ENCODE measurements at places on chromosomes 16 and 17.

GRCh38 chr16:20611350-20611902, 35.3 kb upstream of the ACSM2B start:
- no peak for DNase-seq

DNA sequence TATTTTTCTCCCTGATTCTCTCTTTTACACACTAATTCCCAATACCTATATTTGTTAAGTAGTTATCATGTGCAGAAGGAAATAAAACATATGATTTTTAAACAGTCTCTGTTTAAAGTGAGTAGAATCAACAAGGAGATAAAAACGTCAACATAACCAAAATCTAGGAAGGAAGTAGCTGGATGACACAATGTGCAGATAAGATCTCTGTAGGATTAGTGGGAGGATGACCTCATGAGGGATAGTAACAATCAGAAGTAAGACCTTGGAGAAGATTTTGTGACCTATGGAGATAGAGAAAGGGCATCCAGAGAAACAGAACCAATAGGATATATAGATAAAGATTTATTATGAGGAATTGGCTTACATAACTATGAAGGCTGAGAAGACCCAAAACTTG, 262.6 kb upstream of the CDH11 start:
- no peak for DNase-seq

DNA sequence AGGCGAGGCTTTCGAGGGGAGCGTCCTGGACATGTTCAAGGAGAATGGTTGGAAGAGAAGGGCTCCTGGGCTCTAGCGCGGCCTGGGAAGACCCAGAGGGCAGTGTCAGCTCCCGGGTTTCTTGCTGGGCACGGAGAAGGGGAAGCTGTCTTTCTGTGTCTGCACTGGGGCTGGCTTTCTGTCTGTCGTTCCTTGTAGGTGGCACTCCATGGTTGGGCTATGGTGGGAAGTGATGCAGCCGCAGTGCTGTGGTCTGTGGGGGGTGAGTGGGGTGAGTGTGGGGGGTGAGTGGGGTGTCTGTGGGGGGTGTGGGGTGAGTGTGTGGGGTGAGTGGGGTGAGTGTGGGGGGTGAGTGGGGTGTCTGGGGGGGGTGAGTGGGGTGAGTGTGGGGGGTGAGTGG, 13.7 kb downstream of the RNF213 start:
- no peak for DNase-seq

GRCh38 chr17:29125651-29126050, 54.5 kb downstream of the MYO18A start:
- DNase-seq: no peak

DNA sequence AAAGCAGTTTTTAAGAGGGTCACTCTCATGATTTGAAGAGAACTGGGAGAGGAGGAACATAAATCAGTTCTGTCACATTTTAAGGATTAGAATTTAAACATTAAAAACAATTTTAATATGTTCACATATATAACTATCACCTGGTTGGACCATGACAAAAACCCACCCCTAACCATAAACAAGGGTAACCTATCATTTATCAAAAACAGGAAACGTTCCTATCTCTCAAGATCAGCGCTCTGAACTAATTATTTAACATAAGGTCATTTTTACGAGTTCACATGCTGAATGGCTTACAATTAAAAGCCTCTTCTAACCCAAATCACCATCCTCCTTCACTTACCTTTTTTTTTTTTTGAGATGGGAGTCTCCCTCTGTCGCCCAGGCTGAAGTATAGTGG, 45.0 kb downstream of the KANSL1 start:
- no peak for DNase-seq

DNA sequence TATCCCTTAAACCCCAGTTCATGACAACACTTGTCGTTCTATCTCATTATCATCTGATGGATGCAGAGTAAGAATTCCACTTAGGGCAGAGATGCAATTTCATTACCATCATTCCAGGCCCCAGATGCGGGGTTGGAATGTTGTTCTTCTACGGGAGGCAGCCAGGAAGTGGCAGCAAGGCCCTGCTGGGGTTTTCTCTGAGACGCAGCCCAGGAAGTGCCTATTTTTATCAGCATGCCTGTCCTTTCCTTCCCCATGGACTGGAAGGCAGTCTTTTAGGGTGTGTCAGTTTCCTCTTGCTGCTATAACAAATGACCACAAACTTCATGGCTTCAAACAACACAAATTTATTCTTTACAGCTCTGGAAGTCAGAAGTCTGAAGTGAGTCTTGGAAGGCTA, 246.6 kb upstream of the DYNLRB2 start:
- no peak for DNase-seq

- DNase-seq: no peak
Measured at GRCh38 chr17:28937044-28937729, 14.1 kb downstream of the PHF12 start.

- no peak for DNase-seq
Measured at GRCh38 chr17:15238057-15238456, 27.1 kb downstream of the PMP22 start.

DNA sequence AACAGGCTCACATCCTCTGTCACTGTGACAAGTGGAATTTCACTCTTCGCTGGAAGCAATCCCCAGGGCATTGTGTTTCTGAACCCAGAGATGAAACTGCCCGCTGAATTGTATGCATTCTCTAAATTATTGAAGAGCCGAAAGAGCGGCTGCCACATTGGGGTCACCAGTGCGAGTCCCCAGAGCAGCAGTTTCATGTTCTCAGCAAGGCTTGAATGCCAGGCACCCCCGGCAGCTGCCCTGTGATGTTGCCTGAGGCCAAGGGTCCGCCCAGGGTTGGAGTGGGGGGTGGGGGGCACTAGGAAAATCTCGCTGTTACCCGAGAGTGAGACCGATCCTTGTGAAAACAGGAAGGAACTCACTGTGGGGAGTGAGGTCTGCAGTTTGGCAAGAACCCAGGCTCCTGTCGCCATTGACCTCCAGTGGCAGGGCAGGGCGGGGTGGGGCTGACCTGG, 20.7 kb upstream of the BCAR1 start:
- DNase-seq: no peak

GRCh38 chr17:40100669-40101366, 429 bp upstream of the NR1D1 start:
- DNase-seq: peak; percentile 91

DNA sequence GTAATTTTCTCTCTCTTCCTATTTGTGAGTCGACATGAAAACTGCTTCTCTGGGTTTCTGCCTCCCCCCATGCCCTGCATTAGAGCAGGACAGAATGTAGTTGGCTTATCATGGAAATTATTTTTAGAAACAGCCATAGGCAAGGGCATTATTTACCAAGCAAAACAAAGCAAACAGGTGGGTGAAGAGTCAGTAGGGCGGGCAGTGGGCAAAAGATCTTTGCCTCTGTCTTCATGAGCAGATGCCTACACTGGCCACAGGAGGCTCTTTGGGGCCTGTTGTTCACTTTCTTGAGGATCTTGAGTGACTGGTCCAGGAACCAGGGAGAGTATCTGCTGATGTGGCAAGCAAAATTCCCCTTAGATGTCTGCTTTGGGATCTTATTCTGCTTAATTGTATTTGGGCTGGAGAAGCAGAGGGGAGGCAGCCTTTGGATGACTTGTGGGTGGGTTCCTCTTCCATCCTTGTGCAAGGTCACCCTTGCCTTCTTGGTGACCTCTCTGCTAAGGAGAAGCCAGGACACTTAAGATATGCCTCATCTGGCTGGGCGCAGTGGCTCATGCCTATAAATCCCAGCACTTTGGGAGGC, 42.5 kb upstream of the CLEC19A start:
- no peak for DNase-seq

DNA sequence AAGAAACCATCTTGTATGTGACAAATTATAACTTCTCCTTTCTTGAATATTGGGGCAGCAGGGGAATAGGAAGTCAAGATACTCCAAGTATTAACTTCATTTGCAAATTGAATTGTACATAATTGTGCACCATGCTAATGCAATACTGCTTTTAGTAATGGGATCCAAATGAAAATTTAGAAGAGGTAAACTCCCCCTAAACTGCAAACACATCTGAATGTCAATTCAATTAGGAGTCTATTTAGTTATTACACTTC, 4.5 kb downstream of the STAT5B start:
- DNase-seq: no peak
